ENCODE measurements at places on chromosomes 1 and 21. TPM values are rescaled to one million over a fixed set of nuclear protein-coding genes. Genes with fewer than 3 reads are reported as not detected.

DNA sequence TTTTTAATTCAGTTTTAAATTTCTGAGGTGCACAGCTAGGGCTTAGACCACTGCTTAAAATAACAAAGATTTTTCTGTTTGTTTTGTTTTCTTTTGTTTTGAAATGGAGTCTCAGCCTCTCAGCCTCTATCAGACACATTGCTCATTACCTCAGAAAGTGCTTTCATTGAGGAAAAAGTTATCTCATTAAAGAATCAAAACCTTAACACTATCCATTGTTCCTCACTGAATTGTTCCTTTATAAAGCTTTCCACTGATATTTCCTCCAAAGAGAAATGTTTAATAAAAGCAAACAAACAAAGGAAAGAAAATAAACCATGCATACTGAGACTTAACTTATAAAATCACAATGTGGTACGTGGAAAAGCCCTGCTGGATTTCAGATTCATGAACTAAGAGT, 63.8 kb downstream of the SIPA1L2 start:
- DNase-seq: no peak

DNA sequence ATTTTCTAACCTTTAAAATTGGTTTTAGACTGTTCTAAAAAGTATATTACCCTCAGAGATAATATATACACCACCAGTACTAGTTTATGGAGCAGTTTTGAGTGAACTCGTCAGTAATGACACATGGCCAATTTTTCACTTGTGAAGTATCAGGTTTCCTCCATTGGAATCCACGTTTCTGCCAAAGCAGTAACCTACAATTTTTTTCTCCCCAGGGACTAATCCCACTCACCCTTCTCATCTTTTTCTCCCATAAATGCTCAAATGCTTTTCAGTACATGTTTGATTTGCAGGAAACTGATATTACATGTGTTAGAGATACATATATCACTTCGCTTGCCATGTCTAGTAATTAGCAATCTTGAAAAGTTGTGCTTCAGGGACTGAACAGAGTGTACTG, 94.1 kb downstream of the COL24A1 start:
- no peak for DNase-seq

Gene SLC30A2
- 0.48 TPM for total RNA-seq

DNA sequence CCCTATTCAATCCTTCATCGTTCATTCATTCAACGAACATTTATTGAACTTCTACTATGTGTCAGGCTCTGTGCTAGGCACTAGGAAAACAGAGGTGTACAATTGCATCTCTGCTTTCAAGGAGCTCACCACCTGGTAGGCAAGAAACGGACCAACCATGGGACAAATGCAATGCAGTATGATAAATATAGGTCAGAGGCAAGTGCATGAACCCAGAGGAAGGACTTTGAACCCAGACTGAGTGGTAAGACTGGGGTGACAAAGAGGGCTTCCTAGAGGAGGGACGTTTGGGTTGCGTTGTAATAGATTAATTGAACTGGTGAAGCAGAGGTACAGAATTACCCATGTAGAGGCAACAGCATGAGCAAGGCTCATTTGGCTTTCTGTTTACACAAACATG, 16.4 kb downstream of the CD2 start:
- no peak for DNase-seq

DNA sequence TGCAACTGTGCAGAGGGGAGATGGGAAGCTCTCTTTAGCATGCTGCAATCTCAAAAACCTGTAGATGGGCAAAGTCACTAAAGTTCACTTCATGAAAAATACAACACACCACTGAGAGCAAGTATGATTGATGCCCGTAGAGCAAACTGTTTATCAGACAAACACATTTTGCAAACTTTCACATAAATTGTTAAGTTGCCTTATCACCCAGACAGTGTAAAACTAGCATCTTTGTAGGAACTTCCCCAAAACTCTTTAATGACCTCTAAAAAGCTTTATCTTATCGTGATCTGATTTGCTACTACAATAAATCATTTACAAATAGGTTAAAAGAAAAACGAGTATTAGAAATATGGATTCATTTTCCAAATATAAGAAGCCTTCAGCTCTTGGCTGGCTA, 391.0 kb downstream of the LMO4 start:
- DNase-seq: no peak

DNA sequence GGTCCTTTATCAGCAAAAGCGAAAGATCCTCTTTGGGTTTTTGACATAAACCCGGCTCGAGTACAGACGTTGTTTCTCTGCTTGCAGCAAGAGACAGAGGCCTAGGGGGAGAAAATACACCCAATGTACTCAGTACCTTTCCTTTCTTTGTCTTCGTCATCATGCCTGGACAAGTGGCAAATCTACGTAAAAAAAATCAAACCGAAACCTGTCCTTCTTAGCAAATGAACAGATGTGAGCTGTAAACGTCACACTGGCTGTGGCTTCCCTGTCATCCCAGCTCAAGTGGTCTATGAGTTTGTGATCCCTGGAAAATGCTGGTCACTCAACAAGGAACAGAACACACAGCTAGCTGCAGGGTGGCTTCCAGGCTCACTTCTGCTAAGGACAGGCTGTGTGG, 39.9 kb downstream of the STPG1 start:
- DNase-seq: no peak

- peak; percentile 85 for DNase-seq
Observed at GRCh38 chr1:234987415-234988154, 141.1 kb downstream of the TOMM20 start.

- no peak for DNase-seq
Observed at GRCh38 chr1:65063025-65063424, 85.0 kb upstream of the AK4 start.

GRCh38 chr1:218869276-218869675, 304.4 kb upstream of the LYPLAL1 start:
- no peak for DNase-seq

Gene OR2T35
- not detected for total RNA-seq

Gene LCK
- total RNA-seq: 2.4 TPM

- DNase-seq: no peak
Observed at GRCh38 chr21:34606051-34606450, 8.9 kb downstream of the RCAN1 start.

Gene TMEM61
- total RNA-seq: not detected

Gene OR10Z1
- not detected for total RNA-seq

Gene ACKR1
- total RNA-seq: 2.7 TPM

DNA sequence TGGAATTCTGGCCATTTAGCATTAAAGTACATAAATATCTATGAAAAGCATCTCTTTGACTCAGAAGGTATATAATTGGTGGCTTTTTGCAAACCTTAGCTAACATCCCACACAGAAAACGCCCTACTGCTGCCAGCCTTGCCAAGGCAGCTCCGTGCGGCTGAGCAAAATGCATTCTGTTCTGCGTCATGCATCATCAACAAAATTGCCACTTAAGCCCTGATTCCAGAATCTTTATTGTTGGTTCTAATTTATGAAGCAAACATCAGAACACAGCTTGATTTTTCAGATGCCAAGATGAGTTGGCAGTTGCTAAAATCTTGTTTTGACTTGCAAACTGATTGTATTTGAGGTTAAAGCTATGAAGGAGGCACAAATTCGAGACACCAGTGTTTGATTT, 314.9 kb upstream of the DEPDC1 start:
- no peak for DNase-seq

Gene CDA
- 2.5 TPM for total RNA-seq

DNA sequence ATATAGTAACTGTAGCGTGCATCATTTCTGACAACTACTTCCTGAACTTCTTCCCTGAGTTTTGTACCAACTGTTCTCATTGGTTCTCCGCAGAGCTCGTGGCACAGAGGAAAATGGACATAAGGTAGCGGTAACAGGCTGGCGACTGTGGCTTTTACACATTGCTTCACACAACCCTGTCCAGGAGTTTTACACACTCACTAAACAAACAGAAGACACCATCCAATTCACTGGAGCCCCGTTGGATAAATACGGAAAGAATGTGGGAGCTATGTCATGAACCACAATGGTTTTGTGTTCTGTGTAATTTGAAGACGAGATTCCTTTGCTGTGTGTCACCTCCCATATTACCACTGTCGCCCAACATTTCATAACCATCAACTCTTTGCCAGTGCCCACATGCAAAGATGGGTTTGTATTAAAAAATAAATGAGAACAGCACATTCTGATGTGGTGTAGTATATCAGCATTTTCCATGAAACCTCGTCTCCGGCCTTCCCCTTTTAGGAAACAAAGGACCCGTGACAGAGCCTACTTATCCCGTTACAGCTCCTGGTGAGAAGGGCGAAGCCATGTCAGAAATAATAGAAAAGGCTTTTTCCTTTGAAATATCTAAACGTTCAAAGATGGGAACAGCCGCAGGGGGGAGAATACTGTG, 47.4 kb upstream of the ENAH start:
- no peak for DNase-seq

GRCh38 chr21:16279731-16280581, 550.2 kb downstream of the USP25 start:
- peak; percentile 29 for DNase-seq

Gene OR2L2
- not detected for total RNA-seq

Gene GJA8
- not detected for total RNA-seq

DNA sequence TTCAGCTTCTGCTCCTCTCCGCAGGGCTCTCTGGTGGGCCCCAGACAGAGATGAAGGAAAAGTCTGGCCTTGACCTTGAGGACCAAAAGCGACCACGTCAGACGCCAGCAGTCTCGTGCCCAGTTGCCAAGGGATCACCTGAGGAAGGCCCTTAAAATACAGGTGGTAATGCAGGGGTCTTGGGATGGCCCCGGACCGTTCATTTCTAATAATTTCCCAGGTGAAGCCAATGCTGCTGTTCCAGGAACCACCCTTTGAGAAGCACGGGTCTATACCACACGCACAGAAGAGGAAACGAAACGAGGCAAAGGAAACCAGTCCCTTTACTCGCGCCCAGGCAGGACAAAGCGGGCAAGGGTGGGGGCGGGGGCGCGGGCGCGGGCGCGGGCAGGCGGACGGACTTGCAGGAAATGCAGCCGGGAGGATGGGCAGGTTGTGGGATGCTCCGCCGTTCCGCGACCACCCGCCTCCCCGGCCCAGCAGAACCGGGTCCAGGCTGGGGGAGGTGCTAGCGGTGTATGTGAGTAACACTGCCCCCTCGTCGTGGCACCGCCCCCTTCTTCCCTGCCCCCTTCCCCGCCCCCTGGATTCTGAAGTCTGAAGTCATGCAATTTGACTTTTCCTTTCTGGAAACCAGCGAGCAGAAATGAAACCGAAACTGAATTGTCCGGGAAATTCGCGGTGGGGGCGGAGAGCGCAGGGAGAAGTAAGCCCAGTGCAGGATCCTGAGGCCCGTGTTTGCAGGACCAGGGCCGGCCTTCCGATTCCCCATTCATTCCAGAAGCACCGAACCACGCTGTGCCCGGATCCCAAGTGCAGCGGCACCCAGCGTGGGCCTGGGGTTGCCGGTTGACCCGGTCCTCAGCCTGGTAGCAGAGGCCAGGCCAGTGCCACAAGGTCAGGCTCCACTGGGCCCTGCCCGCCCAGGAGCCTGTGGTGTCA, 5.8 kb upstream of the MX1 start:
- DNase-seq: peak; percentile 93

GRCh38 chr1:207988326-207989165, 77.6 kb upstream of the CD34 start:
- no peak for DNase-seq

- no peak for DNase-seq
Observed at GRCh38 chr1:151934048-151934493, 24.8 kb upstream of the THEM4 start.
